ENCODE measurements at places on chromosomes 1 and 21. TPM values are rescaled to one million over a fixed set of nuclear protein-coding genes. Genes with fewer than 3 reads are reported as not detected.

The CEP350 gene
- 83.7 TPM for total RNA-seq

The FMO2 gene
- not detected for total RNA-seq

The CELA3A gene
- total RNA-seq: not detected

The GORAB gene
- total RNA-seq: 20.8 TPM

The OR10J1 gene
- total RNA-seq: not detected

The CELA2A gene
- total RNA-seq: not detected

The SPRR2E gene
- total RNA-seq: not detected

The PLD5 gene
- total RNA-seq: not detected

The LRRN2 gene
- 0.10 TPM for total RNA-seq

The TEDDM1 gene
- not detected for total RNA-seq

The ZYG11A gene
- total RNA-seq: 0.58 TPM

The FRRS1 gene
- 3.3 TPM for total RNA-seq

The SYNC gene
- not detected for total RNA-seq
